ENCODE measurements at places on chromosomes 16 and 17.

GRCh38 chr16:3509470-3509928, 8.7 kb downstream of the CLUAP1 start:
- peak; percentile 36 for DNase-seq

DNA sequence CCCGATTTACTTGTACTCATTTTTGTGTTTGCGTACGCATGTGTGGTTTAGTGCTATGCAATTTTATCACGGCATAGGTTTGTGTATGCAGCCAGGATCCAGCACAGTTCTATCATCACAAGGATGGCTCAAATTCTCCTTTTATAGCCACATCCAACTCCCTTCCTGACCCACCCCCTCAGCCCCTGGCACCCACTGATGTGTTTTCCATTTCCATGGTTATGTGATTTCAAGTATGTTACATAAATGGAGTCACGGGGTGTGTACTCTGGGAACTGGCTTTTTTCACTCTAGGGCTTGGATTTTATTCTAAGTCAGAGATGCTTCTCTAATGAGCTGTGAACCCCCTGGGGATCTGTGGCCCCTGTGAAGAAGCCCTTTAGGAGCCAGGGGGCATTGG, 16.8 kb downstream of the IL4R start:
- no peak for DNase-seq

DNA sequence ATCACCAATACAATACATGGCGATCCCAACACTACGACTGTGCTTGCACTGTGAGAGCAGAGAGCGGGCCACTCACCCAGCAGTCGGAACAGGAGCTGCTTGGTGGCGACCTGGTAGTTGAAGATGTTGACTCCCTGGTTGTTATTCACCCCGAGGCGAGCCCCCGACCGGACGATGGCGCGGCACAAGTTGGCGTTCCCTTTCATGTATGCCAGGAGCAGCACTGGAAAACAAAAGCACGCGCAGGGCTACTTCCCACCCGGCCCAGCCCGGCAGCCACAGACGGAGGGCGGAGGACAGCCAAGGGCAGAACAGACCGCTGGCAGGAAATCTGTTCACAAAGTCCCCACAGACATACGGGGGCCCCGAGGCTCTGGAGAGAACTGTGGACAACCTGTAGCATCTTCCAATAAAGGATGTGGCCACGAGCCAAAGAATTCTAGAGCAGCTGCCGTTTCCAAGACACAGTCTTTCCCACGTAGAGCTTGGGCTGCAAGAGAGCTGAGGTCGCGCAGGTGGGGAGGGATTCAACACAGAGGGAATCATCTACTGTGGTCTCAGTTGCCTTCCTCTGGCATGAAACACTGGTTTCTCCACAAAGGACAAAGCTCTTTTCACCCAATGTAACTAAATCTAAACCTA, 27.8 kb downstream of the CYB5D2 start:
- DNase-seq, result no peak

DNA sequence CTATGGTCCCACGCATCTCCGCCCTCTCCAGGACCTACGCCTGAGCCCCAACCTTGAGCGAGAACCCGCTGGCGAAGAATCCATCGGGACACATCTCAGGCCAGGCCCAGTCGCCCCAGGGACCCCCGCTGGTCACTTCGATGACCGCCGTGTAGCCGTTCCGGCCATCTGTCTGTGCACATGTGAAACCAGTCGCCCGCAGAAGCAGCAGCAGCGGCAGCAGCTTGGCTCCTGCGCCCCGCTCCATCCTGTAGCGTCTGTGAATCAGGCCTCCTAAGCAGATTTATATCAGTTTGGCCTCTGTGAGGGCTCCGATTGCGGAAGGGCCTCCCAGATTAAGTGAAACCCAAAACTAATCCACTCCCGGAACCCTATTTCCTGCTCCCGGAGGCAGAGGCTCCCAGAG, at the start of gene VMO1:
VMO1 (minus strand) TSS at position 259 of the 406 bp plus-strand sequence; CDS start at position 247, 12 bp downstream.
- no peak for DNase-seq

DNA sequence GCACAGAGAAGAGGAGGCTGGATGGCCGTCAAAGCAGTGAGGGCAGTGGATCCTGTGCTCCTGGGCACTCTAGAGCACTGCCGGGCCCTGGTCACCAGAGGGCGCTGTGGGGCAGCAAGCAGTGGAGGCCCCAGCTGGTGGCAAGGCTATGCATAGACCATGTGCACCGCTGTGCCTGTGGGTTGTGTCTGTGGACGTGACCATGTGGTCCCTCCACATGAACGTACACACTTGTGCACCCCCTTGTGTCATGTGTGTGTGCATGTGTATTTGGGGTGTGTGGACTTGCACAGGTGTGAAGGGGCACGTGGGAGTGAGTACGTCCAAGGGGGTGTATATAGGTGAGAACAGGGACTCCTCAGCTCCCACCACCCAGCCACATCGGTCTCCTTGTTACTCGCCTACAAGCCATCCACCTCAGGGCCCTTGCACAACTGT, 4.4 kb upstream of the MAP2K3 start:
- peak; percentile 79 for DNase-seq

DNA sequence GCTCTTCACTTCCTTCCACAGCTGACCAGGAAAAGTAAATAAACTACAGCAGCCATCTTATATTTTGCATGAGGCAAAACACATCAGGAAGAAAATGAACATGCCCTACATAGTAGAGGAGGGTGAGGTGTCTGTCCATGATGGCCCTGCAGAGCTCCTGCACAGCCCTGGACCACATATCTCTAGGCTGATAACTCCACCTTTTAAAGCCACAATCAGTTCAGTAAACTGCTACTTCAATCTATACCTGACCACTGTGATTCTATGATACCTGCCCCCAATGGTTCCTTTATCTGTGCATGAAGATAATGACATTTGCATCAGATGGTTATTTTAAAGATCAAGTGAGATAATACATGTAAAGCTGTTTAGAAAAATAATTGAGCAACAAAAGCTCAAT, 82.2 kb downstream of the HELZ start:
- DNase-seq, result no peak

DNA sequence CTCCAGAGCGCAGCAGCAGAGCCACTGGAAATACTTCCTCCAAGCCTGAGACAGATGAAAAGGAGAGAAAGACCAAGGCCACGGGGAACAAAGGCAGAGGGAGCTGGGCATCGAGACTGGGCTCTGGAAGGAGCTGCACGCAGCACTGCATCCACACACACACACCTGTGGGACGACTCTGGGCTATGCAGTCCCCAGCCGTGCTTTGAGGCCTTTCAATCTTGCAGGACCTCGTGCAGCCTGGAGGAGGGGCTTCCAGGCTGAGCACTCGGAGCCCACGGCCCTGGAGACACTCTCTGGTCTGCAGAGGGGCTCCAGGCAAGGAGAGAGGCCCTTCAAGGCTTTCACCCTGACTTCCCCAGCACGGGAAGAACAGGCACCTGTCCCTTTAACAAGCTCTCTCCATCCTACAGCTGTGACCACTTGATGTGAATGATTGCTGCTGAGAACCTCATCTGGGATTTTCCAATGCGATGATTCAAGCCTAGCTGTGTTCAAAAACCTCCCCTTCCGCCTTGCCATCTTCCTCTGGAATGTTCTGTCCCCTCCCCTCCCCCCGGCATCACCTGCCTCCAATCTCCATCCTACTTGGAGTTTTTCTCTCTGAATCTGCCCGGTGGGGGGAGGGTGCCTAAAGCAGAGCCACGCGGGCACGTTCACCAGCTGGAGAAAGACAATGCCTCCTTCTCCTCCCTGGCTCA, 37.5 kb downstream of the RBFOX3 start:
- no peak for DNase-seq

DNA sequence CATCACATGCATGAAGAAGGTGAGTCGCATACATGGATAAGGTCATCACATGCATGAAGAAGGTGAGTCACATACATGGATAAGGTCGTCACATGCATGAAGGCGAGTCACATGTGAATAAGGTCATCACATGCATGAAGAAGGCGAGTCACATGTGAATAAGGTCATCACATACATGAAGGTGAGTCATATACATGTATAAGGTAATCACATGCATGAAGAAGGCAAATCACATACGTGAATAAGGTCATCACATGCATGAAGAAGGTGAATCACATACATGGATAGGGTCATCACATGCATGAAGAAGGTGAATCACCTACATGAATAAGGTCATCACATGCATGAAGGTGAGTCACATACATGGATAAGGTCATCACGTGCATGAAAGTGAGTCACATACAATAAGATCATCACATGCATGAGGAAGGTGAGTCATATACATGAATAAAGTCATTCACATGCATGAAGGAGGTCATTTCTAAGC, 105.1 kb upstream of the SDK2 start:
- DNase-seq, result peak; percentile 21

DNA sequence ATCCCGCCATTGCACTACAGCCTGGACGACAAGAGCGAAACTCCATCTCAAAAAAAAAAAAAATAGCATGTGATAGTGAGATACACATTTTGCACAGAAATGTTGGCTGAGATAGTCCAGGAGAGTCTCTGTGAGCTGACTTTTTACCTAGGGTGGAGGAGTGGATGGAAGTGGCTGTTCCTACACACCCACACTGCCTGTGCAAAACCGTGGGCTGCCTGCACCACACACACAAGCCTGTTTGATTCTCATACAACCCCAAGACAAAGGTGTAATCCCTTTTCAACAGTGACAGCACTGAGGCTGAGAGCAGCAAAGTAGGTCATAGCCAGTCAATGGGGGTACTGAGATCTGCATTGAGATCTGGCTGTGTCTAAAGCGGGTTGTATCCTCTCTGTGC, 86.8 kb downstream of the MARF1 start:
- no peak for DNase-seq

GRCh38 chr16:20984019-20984418, 83.4 kb downstream of the LYRM1 start:
- no peak for DNase-seq

- DNase-seq, result no peak
These were observed 11.0 kb upstream of the KATNB1 start for GRCh38 chr16:57724531-57724930.

- DNase-seq, result no peak
These were observed 47.8 kb upstream of the HAS3 start for GRCh38 chr16:69057400-69058378.

GRCh38 chr17:48592057-48592514, 1.5 kb downstream of the HOXB5 start:
- DNase-seq, result peak; percentile 56

- no peak for DNase-seq
These were observed 13.0 kb downstream of the C16orf87 start for GRCh38 chr16:46817961-46818360.

DNA sequence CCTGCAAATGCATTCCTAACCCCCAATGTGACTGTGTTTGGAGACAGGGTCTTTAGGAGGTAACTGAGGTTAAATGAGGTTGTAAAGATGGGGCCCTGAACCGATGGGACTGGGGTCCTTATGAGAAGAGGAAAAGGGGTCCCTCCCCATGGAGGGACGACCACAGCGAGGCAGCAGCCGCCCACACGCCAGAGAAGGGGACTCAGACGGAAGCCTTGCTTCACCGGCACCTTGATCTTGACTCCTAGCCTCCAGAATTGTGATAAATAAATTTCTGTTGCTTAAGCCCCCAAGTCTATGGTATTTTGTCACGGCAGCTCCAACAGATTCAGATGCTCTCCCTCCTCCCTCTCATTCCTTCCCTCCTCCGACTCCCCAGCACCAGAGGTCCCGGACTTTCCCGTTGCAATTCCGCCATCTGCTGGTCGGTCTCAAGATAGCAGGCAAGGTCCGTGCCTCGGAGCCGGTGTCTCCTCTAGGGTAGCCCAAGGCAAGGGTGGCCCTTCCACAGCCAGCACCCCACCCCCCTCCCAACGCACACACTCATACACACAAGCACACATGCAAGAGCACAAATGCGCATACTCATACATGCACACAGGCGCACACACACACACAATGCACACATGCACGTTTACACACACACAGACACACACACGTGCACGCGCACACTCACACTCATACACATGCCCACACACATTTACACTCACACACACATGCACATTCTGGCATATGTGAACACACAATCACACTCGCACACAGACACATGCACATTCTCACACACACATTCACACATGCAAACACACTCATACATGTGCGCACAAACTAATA, 23.1 kb upstream of the C16orf78 start:
- no peak for DNase-seq

DNA sequence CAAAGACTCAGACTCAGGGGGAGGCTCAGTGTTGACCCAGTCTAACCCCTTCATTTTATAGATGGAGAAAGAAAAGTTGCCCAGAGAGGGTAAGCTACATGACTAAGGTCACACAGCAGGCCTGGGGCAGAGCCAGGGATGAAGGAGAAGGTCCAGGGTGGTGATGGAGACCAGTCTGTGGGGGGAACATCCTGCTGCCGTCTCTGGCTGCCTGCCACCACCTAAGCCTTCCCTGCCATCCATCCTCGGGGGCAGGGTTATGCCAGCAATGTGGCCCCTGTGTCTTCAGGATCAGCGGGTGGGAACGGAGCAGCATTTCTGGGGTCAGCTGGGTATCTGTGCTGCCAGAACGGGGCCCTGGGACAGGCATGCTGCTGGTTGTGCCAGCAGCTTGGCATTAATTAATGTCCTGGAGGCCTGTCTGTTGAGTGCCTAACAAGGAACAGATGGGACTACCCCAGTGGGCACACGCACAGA, 5.5 kb downstream of the DOK4 start:
- no peak for DNase-seq

DNA sequence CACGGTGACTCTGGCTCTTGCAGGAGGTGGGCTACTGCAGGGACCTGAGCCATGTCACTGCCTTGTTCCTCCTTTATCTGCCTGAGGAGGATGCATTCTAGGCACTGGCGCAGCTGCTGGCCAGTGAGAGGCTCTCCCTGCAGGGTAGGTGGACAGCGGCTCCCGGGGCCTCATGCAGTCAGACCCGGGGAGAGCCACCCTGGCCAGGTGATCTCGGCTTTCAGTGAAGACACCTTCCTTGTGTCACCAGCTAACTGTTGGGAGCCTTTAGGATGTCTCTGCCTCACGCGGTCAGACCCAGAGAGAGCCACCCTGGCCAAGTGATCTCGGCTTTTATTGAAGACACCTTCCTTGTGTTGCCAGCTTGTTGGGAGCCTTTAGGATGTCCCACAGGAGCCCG, 31.7 kb upstream of the KSR1 start:
- no peak for DNase-seq

GRCh38 chr16:86343796-86344585, 166.3 kb upstream of the FOXF1 start:
- DNase-seq, result no peak

GRCh38 chr17:73101031-73101430, 8.5 kb upstream of the SLC39A11 start:
- no peak for DNase-seq

DNA sequence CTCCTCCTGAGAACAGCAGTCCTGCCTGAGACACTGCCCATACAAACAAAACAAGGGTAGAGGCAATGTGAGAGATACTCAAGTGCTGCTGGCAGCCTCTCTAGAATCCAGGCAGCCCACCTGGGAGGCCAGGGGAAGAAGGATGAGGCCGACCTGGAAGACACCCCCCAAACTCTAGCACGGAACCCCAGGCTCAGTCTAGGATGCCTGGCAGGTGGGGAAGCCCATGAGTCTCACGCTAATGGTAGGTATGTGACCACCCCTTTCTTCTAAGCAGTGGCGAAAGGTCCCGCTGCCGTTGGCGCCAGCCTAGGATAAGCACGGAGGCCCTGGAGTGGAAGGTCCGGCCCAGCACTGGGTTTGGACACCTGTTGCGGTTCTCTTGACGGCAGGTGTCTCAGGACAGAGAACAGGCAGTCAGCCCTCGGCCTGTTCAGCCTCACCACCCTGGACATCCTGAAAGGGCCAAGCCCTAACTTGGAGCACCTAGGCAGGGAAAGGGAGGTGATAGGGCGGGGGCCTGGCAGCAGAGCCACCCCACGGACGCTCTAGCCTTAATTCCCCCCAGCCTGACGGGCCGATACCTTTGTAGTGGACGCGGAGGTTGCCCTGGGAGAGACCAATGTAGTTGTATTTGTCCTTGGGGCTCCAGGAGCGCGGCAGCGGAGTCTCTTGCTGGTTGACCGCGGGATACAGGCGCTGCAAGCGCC, 487 bp downstream of the RANBP10 start:
- DNase-seq, result no peak

GRCh38 chr17:73503560-73503959, 140.7 kb downstream of the SDK2 start:
- no peak for DNase-seq

All from SW480 (cell line).